ENCODE measurements at places on chromosomes 2 and 18.

DNA sequence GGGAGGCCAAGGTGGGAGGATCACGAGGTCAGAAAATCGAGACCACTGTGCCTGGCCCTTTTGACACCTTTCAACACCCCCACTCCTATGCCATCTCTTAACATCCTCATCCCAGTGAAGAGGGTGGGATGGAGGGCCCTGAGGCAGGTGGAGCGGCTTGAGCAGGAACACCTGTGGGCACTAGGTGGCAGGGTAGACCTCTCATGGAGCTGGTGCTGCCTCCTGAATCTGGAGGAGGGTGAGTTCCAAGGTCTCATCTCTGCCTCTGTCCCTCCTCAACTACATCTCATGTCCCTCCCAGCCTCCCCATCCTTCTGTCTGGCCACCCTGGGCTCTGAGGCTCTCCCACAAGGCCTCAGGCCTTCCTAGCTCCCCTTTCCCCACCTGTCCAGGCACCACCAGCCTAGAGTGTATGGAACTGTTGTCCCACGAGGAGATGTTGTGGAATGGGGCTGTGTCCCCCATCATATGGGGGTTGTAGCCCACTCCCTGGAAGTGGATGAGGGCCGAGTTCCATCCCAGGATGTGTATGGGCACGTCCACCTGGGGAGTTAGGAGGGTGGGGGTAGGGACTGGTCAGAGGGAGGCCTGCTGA is 17.0 kb upstream of the CRYBA2 start:
- peak; percentile 7 for DNase-seq

DNA sequence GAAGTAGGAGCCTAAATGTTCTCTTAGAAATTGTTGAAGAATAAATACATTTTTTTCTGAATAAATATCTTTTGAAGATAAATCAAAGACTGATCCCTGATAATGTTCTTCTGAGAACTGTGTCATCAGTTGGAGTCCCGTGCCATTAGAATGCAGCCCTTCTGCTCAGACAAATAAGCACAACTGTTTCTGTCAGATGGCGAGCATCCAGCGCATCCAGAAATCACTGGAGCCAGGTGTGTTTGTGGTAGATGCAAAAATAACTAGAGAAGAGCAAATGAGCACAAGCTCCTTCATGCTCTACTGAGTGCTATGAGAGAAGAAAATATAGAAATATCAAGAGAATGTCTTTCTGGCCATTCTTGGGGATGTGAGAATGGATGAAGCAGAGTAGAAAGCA is 573.7 kb downstream of the THSD7B start:
- no peak for DNase-seq

GRCh38 chr2:127220102-127220767 is at the start of gene CYP27C1:
TSS of gene CYP27C1 (minus strand) at chr2:127220299. CDS start at chr2:127220270, 29 bp downstream.
- no peak for DNase-seq

- no peak for DNase-seq
Observed at GRCh38 chr2:124566518-124566970, 541.5 kb downstream of the CNTNAP5 start.

DNA sequence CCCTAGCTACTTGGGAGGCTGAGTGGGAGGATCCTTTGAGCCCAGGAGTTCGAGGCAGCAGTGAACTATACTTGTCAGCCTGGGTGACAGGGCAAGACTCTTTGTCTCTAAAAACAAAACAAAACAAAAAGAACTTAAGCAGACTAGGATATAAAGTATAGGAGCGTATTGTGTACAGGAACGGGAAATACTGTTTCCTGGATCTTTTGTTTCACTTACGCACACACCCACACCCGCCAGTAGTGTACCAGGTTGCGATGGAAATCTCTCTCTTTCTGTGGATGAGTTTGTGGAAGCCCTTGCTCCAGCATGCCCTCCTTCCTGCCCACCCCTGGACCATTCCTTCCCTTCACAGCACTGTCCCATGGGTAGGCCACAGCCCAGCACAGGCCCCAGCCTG is 136.3 kb downstream of the RPIA start:
- no peak for DNase-seq

DNA sequence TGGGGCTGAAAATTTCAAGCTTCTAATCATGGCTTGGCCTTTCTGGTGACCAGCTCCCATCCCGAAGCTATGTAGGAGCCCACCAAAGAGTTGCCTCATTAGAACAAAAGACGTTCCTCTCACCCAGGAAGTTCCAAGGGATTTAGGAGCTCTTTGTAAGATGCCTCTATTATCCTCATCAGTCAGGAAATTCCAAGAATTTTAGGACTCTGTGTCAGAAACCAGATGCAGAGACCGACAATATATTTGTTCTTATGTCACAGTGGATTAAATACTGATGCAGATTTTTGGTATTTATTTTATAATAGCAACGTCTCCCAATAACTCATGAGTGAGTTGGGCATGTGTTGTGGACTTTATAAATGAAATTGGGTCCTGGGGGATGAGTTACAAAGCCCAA is 91.8 kb upstream of the SKOR2 start:
- DNase-seq, result peak; percentile 27

DNA sequence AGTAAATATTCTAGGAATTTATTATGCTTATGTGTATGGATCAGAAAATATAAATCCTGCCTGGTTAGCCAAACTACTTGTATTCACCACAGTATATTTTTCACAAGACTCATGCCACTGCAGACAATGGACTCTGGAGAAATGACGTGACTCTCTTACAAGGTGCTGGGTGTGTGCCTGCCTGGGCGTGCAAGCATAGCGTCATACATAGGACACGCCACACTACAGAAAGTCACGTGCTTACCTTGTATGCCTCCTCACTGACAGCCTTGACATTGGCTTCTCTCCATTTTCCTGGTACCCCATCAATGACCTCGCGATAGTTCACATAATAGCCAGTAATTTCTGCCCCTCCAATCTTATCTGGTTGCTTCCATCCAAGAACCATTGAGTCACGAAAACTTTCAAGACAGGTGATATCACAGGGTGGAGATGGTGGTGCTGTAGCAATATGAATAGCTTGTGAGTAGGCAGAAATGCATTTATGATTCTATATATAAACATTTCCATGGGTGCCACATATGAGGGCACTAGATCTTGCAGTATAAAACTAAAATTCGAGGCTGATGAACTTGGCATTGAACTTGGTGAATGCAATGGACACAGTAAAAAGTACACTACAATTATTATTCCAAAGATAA is 93.2 kb downstream of the MYOM1 start:
- DNase-seq, result no peak

DNA sequence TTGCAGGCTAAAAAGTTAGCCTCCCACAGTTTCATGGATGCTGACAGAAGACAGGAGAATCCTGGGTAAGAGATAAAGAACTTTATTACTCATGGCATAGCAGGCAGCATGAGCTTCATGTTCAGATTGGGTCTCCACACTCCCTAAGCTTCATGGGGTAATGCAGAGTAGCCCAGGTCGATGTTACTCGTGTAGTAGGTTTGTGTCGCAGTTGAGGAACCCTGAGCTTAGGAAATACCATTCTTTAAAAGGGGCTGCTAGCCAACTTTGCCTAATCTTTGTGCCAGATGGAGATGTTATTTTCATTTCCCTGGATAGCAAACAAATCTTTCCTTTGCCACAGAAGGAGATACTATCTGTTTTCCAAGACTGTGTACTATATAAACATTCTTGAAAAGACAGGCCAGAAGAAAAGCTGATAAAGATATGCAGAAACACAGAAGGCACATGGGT is 117.6 kb downstream of the LTBP1 start:
- DNase-seq, result peak; percentile 11

DNA sequence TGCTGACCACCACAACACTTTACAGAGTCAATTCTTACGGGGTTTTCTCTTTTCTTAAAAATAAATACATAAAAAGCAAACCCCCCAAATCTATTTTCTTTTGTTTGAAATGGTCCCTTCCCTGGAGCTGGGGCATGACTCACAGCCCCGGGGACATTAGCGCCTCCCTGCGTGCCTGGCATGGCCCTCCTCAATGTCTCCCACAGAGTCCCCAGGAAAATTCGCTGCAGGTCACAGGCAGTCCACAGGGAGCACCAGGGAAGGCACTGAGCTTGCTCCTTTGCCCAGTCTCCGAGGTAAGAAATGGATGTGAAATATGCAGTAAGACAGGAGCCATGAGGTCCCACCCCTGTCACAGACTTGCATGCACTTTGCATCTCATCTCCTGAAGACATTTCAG is 142.5 kb downstream of the LAMA1 start:
- no peak for DNase-seq

DNA sequence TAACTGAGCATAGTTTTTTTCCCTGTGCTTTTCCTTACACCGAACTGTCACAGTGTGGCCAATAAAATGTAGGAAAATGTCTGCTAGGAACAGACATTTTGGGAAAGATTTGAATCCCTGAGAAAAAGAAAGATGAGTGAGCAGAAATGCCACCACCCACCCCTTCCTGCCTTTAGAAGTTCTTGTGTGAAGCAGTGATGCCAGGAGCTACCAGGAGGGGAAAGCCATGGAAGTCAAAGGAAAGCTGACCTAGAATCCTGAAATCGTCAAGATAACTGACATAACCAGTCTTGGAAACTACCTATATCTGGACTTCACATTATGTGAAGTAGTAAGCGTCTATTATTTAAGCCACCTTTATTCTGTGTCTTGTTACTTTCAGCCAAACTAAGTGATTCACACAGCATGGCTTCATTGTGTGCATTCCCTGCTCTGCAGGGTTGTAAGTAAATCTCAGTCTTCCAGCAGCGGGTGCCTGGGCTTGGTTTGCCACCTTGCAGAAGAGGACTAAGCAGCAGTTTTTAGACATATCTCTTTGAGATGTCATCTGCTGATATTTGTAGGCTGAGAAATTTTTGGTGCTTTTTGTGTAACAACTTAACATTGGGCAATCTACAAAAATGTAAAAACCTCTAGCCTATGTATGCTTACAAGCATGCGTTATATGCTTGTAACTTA is 11.2 kb upstream of the SPRED2 start:
- DNase-seq, result no peak

DNA sequence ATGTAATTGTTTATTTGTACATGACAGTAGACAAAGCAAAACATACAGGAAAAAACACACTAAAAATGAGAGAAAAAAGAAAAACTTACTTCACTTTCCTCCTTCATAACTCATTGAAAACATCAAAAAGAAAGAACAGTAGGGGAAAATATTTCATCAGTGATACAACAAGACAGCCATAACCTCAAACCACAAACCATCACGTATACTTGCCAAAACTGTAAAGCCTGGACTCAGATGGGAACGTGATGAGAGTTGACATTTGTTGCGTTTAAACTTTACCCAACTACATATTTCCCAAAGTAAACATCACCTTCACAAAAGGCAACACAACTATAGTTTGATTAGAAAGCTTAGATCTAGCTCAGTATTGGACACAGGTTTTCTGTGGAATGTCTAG is 278.2 kb upstream of the COL3A1 start:
- peak; percentile 54 for DNase-seq

- DNase-seq, result no peak
Observed at GRCh38 chr2:133814890-133815289, 246.6 kb upstream of the NCKAP5 start.

GRCh38 chr2:100960688-100961087 is 41.4 kb upstream of the RPL31 start:
- no peak for DNase-seq

DNA sequence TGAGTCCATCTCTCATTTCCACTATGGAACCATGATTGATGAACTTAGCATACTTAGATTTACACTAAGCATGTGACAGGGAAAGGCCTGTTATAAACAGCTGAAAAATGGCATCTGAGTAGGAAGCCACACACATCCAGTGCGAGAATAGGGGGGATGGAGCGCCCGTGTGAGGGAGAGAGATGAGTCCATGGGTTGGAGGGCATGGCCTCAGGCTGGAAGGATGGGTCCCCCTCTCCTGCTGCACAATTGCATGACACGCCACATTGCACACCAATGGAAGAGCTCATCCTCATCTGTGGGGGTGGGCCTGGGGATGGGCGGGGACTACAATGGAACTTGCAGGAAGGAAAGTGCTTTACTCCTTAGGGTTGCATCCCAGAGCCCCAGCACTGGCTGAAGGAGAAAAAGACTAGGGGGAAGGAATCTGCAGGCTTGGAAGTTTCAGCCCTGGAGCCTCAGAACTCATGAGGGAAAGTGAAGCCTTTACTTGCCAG is 46.4 kb upstream of the CXCR4 start:
- DNase-seq, result no peak

GRCh38 chr2:6683516-6683915 is 182.2 kb downstream of the CMPK2 start:
- DNase-seq, result no peak

DNA sequence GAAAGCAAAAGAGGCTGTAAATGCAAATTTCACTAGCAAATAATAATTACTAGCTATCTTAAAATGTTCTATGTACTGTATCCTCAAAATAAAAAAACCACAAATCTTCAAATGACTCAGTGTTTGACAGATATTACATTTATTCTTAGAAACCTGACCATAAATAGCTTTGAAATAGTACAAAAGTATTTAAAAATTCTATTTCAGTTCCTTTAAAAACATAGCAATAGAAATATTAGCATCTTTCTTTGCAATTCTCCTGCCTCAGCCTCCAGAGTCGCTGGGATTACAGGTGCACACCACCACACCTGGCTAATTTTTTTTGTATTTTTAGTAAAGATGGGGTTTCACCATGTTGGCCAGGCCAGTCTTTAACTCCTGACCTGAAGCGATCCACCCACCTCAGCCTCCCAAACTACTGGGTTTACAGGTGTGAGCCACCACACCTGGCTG is 50.6 kb downstream of the MSH6 start:
- no peak for DNase-seq

GRCh38 chr2:163659224-163659623 is 76.6 kb downstream of the FIGN start:
- DNase-seq, result no peak

DNA sequence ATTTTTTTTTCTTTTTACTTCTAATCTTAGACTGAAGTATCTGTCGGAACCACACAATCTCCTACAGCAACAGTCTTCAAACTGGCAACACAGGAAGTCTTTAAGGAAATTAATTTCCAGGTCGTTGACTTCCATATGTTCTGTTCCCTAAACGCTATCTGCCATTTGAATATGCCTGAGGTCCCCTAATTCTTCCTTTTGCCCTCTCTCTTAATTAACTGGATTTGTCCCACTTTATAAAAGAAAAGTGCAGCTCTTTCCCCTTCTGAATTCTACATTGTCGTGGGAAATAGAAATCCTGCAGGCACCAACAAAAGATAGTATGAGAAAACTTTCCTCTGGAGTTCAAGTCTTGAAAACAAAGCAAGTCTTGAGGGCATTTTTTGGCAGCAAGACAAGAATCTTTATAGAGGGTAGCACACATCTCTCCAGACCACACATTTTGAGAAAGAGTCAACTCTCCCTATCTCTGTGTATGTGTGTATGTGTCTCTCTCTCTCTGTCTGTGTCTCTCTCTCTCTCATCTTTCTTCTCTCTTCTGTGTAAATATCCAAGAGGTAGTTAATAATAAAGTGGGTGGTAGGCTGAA is 879.8 kb downstream of the SOCS6 start:
- no peak for DNase-seq

- no peak for DNase-seq
Observed at GRCh38 chr2:48952143-48952542, 196.6 kb upstream of the LHCGR start.

GRCh38 chr2:231425811-231426703 is 30.5 kb downstream of the B3GNT7 start:
- no peak for DNase-seq

DNA sequence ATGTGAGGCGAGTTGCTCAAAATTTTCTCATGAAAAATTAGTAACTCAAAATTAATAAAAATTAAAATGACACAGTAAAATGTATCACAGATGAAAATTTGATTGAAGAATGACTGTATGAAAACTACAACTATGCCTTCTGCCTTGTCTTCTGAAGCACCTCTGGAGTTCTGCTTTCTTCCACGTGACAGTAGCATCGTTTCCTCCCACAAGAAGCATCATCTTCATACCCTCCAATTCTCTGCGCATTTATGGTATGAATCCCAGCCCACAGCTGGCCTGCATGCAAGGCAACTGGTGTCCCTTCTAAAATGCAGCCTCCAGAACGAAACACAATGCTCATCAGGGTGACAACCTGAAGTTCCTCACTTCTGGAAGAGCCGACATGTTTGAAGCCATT is 189.9 kb downstream of the MYO1B start:
- DNase-seq, result no peak
